ENCODE measurements at places on chromosomes 16 and 17.

DNA sequence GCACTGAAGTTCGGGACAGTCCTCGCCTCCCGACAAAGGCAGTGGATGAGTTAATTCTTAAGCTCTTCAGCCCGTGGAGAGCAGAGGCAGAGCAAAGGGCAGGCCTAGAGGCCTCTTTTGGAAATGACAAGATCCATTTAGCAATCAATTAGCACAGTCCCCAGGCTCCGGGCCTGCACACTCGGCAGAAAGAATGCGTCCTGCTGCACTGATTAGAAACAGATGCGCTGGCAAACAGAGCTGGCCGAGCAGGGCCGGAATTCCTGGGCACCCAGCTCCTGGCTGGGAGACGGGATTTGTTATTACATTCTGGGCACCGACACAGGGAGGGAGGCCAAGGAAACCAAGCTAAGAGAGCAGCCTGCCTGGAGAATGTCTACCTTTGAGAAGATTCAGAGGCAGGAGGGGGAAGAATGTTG, 162.9 kb downstream of the COPRS start:
- no peak for DNase-seq

- no peak for DNase-seq
Observed at GRCh38 chr17:55605705-55606487, 94.6 kb upstream of the SMIM36 start.

DNA sequence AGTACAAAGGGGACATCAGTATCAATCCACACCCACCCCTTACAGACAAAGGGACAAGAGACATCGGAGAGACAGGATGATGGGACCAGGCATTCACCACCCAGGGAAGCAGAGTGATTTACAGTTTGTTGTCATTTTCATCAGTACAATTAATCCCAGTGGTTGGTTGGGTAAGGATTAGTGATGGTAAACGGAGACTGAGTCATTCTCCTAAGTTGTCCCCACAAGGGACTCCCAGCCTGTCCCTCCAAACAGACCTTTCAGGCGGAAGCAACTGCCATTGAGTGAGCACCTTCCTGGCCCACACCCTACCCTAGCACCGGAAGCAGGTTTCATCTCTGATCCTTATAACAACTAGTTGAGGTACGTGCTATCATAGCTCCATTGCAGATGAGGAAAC, 11.2 kb downstream of the PPL start:
- DNase-seq = no peak

DNA sequence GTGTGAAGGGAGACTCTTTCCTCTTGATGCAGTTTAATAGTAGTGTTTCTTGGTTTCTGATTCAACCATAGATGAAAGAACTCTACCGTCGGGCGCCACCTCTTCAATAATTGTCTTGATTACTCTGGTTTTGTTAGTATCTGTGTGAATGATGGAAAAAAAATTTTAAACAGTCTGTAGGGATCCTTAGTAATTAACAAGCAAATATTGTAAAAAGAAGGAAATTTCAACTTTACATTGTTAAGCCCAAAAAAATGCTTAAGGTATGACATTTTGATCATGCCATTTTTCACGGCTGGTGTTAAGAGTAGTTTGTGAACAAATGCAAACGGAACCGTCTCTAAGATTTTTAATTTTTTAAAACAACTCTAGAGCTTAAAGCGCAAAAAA, 4.1 kb downstream of the KRT10 start:
- no peak for DNase-seq

GRCh38 chr16:69921127-69921526, 30.0 kb upstream of the CLEC18A start:
- no peak for DNase-seq

DNA sequence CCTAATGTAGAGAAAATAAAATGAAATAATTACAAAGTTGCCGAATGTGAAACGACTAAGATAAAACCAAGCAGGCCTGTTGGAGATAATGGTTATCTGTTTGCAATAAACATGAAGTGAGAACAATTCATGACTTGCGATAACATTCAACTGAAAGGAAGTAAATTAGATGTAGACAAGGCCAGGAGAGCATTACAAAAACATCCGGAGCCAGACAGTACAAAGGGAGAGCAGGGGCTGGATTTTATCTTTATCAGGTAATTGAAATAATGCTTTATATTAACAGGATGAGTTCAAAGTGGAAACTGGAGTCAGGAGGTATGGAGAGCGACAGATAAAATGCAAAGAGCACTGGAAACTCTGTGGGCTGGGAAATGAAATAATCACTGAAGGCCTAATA, 265.6 kb upstream of the GOT2 start:
- no peak for DNase-seq

GRCh38 chr16:48123104-48123788, 32.5 kb downstream of the ABCC12 start:
- DNase-seq = peak; percentile 57

- DNase-seq = peak; percentile 65
Observed at GRCh38 chr17:33753452-33753851, 460.4 kb upstream of the ASIC2 start.
